CD4-positive, alpha-beta T cell treated with Interleukin-15 for 1 hour (primary cell): ENCODE measurements at places on chromosomes 1 and 21.

GRCh38 chr1:15833069-15833679 lies 14.3 kb upstream of the SPEN start:
- DNase-seq, result peak; percentile 65

DNA sequence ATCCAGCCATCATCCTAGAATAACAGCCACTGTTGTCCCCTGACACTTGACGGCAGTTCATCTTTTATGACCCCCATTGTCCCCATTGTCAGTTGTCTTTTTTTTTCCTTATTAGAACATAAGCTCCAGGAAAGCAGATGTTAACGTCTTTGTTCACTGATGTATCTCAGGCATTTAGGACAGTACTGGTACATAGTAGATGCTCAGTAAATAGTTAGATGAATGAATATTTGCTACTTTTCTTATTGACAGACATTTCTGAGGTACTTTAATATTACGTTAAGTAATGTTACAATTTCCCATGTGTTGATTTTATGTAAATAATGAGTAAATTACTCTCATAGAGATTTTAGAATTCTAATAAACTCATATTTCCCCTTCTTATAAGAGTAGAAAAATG lies 69.5 kb downstream of the ADARB1 start:
- DNase-seq, result no peak

DNA sequence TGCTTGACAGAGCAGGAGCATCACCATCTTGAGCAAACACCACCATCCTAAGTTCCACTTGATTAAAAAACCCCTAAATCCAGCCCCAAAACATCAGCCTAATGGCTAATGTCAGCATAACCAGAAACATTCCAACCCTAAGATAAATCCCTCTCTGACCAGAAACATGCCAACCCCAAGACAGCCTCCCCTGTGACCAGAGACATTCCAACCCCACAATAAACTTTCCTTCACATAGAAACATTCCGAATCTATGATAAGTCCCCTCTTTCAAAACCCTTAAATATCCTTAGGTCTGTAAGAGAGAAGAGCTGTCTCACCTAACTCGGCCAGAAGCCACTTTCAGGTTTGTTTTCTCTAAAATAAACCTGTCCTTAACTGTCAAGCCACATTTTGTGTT lies 17.4 kb upstream of the SLC2A5 start:
- DNase-seq, result no peak

GRCh38 chr1:160656737-160657136 lies 9.9 kb upstream of the SLAMF1 start:
- no peak for DNase-seq

DNA sequence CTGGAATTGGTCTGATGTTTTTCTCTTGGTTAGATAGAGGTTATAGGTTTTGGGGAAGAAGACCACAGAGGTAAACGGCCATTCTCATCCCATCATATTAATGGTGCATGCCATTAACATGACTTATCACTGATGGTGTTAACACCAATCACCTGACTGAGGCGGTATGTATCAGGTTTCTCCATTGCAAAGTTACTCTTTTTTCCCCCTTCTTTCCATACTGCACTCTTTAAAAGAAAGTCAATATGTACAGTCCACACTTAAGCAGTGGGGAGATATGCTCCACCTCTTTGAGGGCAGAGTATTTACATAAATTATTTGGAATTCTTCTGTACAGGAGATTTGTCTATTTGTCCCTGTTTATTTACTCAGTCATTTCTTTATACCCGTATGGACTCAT lies 35.7 kb upstream of the OSBPL9 start:
- no peak for DNase-seq

GRCh38 chr1:55749975-55750627 lies 534.9 kb upstream of the USP24 start:
- no peak for DNase-seq
